ENCODE measurements at places on chromosomes 2 and 18.

GRCh38 chr2:71813315-71813714 is 334.3 kb downstream of the CYP26B1 start:
- DNase-seq: no peak

GRCh38 chr18:39600894-39601293 is 2035.3 kb upstream of the CELF4 start:
- no peak for DNase-seq

- DNase-seq: no peak
Observed at GRCh38 chr2:75587954-75588587, 27.3 kb upstream of the EVA1A start.

DNA sequence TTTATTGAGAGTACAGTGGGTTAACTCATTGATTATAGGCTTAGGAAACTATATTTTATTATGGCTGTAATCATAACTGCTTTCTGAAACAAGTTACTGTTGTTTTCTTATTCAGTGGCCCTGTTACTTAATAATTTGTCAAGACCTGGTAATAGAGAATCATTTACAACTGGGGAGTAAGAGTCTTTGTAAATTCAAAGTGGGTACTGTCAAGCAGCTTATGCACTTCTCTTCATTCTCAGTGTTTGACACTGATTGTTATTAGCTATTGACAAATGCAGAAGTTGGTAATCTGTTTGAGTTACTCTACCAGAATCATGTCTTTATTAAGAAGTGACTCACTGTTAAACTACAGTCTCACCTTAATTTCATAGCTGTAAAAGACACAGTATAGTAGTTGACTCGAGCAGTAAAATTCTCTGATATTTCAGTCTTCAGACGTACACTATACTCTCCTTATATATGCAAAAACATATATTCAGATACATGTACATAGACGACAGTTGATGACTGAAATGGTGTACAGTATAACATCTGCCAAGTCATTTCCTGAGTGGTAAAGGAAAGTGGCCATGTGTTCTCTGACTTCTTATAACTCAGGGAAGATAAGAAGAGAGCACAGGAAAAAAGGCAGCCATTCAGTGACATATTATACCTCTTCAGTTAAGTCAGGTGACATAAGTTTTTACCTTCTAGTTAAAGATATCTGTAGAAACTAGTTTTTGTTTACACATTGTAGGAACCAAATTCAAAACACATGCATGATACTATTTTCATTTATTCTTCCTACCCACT is 36.0 kb upstream of the TTC27 start:
- DNase-seq: no peak

- DNase-seq: no peak
Observed at GRCh38 chr18:75045272-75045671, 163.7 kb downstream of the PTGR3 start.

- DNase-seq: no peak
Observed at GRCh38 chr2:161964160-161964559, 109.9 kb downstream of the DPP4 start.

DNA sequence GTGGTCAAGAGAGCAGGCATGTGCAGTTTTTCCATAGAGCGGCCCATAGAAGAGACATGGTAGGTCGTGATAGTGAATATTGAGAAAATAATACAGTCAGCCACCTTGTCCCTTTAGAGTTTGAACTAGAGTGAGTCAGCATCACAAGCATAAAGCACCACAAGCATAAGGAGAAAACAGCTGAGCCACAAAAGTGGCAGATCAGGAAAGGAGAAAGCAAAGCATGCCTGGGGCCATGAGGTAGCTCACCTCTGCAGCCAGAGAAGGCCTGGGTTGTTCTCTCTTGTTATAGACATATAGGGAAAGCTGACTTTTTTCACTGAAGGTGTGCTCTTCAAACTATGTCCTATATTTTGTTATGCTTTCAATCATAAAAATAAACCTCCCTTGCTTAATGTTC is 879.0 kb downstream of the DSC3 start:
- no peak for DNase-seq

- no peak for DNase-seq
Observed at GRCh38 chr2:205280596-205281236, 401.6 kb upstream of the NRP2 start.

DNA sequence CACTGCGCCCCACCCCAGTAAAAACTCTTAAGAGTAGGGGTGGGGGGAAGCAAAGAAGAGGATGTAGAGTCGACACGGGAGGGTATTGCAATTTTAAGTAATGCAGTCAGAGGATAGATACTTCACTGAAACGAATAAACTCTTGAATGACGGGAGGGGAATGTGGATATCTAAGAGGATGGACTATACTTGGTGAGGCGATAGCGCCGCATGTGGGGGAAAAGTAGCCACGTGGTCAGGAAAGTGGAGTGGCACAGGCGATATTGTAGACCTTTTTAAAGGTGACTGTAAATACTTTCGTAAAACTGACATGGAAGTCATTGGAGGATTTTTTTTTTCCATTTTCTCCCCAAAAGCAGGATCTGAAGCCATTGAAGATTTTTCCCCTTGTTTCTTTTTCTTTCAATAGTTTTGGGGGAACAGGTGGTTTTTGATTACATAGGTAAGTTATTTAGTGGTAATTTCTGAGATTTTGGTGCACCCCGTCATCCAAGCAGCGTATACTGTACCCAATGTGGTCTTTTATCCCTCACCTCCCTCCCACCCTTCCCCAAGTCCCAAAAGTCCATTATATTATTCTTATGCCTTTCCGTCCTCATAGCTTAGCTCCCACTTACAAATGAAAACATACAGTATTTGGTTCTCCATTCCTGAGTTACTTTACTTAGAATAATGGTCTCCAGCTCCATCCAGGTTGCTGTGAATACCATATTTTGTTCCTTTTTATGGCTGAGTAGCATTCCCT is 13.8 kb downstream of the CLK1 start:
- no peak for DNase-seq

DNA sequence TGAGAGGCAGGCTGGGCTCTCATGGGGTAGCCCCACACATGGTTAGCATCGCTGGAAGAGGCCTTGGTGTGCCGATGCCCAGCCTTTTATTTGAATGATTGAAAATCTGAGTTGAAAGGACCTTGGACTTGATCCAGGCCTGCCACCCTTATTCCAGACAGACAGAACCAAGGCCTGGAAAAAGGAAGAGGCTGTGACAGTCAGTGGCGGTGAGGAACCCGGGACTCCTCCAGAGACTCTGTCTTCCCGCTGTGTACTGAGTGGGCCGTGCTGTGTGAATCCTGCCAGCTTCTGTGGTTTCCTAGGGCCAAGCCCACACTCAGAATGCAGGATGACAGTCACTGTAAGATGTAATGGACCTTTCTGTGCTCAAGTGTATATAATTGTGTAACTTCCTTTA is 218.5 kb downstream of the LDLRAD4 start:
- DNase-seq: no peak

GRCh38 chr2:67642046-67642382 is 244.9 kb downstream of the ETAA1 start:
- no peak for DNase-seq

DNA sequence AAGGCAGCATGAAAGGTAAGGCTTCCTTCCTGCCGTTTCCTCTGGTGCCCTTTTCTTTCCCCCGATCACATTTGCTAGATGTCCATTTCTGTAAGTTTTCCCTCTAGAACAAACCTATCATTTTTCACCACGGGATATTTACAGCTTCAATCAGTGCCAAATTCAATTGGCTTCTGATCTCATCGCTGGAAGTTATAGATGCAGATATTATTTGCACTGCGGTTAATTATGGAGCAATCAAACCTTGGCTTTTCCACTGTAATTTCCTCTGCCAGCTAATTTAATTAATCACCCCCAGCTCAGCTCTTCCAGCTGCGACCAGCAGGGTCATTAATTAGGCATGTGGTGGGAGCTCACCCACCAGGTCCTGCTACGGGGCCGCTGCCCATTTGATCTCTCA is 86.1 kb downstream of the GBX2 start:
- no peak for DNase-seq

DNA sequence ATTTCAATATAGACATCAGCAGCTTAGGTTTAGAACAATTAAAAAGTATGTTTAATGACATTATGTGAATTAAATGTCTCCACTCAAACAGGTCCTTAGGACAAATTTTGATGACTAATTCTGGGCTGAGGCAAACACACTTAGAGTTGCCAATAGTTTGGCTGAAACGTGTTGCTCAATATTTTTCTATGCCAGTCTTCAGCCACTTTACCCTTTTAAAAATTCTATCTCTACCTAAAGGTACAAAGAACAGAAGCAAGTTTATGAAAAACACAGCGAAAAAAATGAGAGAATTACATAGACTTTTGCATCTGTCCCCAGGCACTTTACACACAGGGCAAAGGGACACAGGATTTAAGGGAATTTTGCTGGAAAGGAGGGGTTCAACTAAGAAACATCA is 4.5 kb downstream of the IDH1 start:
- no peak for DNase-seq

- DNase-seq: no peak
Observed at GRCh38 chr2:216770050-216770449, 74.7 kb upstream of the IGFBP5 start.

DNA sequence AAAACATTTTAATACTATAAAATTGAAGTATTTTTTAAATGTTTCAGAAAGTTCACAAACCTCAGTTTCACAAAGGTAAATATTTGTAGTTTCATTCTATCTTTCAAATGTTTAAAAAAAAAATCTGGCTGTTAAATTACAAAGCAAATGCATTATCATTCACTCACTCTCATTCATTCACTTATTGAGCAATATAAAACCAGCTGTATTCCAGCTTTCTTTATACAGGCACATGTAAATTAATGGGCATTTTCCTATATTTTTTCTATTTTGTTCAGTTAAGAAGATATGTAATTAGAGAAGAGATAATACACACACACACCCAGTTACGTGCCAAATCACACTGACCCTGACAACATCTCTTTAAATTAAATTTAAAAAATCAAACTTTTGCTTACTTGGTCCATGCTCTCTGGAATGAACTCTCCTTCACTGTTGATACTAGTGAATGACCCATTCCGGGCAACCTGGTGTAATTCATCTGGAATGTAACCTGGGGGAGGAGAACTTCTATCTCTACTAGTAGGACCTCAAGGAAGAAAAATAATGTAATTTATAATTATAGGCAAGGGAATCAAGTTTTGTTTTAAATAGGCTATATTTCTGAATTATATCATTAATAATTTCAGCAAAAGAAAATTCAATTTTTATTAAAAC is 32.5 kb upstream of the ERCC3 start:
- DNase-seq: no peak

DNA sequence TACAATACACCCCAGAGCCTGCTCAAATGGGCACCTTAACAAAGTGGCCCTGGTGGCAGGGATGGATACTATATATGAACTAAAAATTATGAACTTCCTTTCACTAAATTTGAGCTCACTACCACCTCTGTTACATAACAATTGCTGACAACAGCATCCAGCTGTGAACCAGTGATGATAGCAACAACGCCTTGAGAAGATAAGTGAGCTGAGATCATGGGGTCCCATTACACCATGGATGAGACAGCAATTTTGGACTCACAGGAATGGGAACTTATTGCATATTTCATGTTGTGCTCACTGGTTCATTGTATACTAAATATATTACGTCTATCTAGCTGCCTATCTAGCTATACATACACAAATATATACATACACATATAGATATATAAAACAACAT is 16.9 kb upstream of the ALMS1 start:
- DNase-seq: no peak

- no peak for DNase-seq
Observed at GRCh38 chr2:106030287-106031268, 163.5 kb downstream of the UXS1 start.

GRCh38 chr2:109433486-109433885 is 180.3 kb downstream of the SEPTIN10 start:
- no peak for DNase-seq

GRCh38 chr2:1841461-1841860 is 97.1 kb upstream of the PXDN start:
- DNase-seq: no peak

DNA sequence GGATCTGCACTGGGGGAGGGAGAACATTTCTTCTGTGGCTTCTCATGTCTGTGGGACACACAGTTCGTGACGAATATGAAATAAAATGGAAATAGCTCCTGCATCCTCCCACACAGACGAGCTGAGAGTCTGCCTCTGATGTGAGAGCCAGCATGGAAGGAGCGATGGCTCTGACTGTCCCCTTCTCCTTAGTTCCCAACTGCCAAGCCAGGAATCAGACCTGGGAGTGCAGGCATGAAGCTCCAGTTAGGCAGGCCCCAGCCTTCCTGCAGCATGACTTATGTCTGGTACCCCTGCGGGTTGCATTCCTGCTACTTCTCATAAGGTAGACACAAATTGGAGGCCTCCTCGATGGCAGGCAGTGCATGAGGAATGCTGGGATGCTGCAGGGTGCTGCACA is 56.2 kb downstream of the PRKCE start:
- DNase-seq: no peak

GRCh38 chr2:47493317-47494035 is 90.5 kb downstream of the MSH2 start:
- DNase-seq: no peak

- DNase-seq: no peak
Observed at GRCh38 chr2:232979871-232980461, 33.1 kb downstream of the NGEF start.

DNA sequence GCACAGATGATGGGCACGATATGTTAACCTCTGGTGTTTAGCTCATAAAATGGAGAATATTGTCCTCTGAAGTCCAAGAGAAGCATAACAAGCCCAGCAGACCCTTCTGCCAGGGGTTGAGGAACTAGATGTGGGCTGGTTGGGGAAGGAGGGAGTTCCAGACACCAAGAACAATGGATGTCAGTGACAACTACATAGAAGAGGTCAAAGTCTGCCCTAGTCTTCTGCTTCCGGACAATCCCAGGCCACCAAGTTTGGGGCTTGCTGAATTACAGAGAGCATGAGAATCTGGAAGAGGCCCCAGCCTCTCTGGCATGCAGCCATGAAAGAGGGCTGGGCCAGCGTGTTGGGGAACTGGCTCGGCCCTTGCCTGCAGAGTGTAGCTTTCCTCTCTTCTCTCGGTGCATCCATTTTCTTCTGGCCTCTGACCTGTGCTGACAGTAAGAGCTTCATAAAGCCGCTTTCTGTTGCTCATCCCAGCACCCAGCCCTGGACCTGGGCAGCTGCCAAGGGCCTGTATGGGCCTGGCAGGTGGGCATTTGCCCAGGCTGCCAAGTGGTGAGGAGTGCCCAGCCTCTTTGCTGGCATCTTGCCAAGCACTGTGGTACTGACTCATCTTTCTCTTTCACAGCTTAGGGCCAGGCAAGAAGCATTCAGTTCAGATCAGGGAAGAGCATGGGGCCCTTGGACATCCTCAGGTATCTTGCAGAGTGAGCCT is 14.6 kb upstream of the LAPTM4A start:
- DNase-seq: no peak

DNA sequence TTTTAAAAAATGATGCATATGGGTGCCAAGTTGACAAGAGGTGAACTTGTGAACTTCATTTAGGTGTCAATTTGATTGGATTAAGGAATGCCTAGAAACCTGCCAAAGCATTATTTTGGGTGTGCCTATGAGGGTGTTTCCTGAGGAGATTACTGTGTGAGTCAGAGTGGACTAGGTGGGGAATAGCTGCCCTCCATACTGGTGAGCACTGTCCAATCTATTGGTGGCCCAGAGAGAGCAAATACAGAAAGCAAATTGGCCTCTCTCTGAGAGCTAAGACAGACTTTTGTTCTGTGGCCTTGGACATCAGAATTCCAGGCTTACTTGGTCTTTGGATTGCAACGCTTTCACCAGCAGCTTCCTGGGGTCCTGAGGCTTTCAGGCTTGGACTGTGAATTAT is 388.0 kb downstream of the SUCLG1 start:
- no peak for DNase-seq

- no peak for DNase-seq
Observed at GRCh38 chr18:76208678-76209306, 286.2 kb downstream of the ZNF516 start.

Data from stimulated activated CD4-positive, alpha-beta T cell treated with anti-CD3 and anti-CD28 coated beads, TNF-alpha, amount 100 ng/mL, for 1 hour (primary cell).